Activated CD8-positive, alpha-beta T cell treated with anti-CD3 and anti-CD28 coated beads for 36 hours (primary cell): ENCODE measurements at places on chromosomes 6 and 20. TPM values are rescaled to one million over a fixed set of nuclear protein-coding genes. Genes with fewer than 3 reads are reported as not detected.

GRCh38 chr6:18260448-18261106 lies 3.8 kb downstream of the DEK start:
- DNase-seq = peak; percentile 65

The LY6G6F gene
- not detected for total RNA-seq

- peak; percentile 47 for DNase-seq
Observed at GRCh38 chr20:51385646-51386530, 156.6 kb downstream of the NFATC2 start.

GRCh38 chr6:44869321-44869897 lies 458.7 kb upstream of the RUNX2 start:
- DNase-seq = peak; percentile 38

The COL21A1 gene
- not detected for total RNA-seq

- DNase-seq = no peak
Observed at GRCh38 chr6:32761072-32761471, 2.3 kb downstream of the HLA-DQB2 start.

- no peak for DNase-seq
Observed at GRCh38 chr6:167510648-167511047, 185.8 kb downstream of the TTLL2 start.

The TJAP1 gene
- 30.2 TPM for total RNA-seq

DNA sequence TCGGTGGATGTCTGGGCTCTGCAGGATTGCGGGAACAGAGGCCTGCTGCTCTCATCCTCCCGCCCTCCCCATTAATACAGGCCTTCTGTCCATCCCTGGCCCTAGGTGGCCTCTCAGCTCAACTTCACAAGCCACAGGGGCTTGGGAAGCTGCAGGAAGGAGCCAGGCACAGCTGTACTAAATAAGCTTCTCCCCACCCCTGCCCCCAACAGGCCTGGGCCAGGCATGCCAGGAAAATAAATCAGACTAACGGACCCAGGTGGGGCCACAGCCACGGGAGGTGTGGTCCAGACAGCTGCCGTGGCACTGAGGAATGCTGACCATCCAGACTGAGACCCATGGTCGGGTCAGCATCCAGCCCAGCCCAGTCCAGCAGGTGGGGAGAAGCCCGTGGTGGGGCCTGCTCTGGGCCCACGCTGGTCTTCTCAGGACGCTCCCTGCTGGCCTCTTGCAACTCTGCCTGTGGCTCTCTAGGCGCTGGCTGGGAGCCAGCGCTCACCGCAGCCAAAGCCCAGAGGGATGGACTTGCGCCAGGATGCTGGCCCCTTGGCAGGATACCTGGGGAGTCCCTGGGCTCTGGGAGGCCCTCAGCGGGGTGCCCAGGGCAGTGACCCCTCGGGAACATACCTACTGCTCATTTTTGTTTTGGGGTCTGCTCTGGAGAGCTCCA lies 8.6 kb upstream of the YTHDF1 start:
- no peak for DNase-seq

The RCAN2 gene
- total RNA-seq = not detected

DNA sequence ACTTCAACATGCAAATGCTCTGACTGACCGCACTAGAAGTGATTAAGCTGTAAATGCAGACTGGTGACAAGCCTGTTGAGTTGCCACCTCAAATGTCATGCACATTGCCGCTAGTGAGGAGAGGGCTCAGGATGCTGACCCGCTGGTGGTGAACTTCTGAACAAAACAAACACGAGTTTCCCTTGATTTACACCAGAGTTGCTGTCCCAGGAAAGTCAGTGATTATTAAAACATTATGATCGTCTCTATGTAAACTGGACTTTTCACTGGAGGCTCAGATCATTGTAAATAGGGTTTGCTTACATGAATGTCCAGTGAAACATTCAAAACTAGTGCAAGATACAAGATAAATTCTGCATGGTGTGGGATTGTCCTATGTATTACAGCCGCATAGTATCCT lies 420.1 kb downstream of the PREX1 start:
- DNase-seq = no peak

The ARMC2 gene
- 4.6 TPM for total RNA-seq

The MUC22 gene
- not detected for total RNA-seq

DNA sequence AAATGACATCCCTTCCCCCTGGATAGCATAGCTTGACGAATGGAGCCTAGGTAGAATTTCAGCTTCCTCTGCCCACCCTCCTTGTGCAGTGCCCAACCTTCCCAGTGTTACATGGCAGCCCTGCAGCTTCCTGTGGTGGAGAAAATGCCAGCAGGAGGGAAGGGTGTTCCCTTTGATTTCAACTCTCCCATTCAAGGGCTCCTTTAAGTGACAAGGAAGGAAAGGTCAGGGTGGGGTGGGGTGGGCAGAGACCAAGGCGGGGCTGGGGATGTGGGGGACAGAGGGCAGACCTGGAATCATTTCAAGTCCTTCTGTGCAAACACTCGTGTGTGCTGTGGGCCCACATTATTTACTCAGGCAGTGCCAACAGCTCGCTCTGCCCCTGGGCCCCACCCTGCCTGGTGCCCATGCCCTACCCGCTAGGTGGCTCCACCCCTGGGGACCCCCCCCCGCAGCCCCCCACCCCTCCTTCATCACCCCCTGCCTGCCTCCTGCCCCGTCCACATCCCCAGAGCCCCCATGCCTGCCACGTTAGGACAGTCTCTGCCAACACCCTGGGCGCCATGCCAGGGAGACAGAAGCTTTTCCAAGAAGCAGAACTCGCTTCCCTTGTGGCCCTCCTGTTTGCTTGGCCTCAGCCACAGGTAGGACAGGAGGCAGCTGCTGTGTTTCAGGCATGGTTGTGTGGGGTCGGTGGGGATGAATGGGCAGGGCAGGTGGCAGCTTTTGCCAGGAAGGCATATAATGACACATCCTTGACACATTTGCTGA lies 9.4 kb downstream of the SPDEF start:
- no peak for DNase-seq

- DNase-seq = no peak
Observed at GRCh38 chr6:29451471-29452193, 5.2 kb downstream of the OR11A1 start.
